ENCODE measurements at places on chromosomes 5 and 9.

DNA sequence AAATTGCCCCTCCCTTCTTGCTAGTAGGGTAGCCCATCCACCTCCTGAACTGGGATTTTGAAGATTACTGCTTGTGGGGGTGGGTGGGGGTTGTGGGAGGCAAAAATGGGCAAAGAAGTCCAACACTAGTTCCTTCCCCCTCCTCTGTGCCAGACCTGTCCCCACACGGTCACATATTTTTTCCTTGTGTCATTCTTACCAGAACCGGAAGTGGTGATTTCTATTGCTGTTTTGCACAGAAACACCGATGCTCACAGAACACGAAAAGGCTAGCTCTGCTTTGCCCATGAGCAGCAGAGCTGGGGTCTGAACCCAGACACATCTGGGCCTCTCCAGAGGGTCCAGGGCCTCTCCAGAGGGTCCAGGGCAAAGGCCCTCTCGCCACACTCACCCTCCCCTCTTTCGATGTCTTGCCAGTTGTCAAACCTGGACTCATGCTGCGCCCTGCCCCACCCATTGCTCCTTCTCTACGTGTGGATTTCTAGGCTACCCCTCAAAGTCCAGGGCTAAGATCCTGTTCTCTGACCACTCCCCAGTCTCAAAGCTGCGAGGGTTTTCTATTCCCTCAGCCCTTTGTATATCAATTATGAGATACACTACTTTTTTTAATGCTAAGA, 264.4 kb upstream of the MSX2 start:
- no peak for DNase-seq

GRCh38 chr9:101268426-101268825, 116.4 kb downstream of the BAAT start:
- DNase-seq, result no peak

DNA sequence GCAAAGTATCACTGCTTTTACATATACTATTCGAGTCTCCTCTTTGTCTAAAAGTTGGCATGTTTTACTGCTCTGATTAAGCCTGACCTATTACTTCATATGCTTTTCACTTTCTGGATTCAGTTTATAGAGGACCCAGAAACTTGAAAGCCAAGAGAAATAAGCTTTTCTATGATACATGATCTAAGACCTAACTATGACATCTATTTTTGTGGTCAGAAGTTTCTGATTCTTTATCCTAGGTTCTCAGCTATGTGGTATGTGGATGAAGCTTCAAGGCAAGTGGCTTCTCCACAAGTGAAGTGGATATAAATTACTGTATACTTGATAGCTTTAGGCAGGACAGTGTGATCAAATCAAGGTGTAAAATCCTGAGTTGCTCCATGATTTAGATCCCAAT, 6.3 kb downstream of the EDIL3 start:
- DNase-seq, result no peak

GRCh38 chr5:27876071-27876470, 837.7 kb upstream of the CDH9 start:
- no peak for DNase-seq

DNA sequence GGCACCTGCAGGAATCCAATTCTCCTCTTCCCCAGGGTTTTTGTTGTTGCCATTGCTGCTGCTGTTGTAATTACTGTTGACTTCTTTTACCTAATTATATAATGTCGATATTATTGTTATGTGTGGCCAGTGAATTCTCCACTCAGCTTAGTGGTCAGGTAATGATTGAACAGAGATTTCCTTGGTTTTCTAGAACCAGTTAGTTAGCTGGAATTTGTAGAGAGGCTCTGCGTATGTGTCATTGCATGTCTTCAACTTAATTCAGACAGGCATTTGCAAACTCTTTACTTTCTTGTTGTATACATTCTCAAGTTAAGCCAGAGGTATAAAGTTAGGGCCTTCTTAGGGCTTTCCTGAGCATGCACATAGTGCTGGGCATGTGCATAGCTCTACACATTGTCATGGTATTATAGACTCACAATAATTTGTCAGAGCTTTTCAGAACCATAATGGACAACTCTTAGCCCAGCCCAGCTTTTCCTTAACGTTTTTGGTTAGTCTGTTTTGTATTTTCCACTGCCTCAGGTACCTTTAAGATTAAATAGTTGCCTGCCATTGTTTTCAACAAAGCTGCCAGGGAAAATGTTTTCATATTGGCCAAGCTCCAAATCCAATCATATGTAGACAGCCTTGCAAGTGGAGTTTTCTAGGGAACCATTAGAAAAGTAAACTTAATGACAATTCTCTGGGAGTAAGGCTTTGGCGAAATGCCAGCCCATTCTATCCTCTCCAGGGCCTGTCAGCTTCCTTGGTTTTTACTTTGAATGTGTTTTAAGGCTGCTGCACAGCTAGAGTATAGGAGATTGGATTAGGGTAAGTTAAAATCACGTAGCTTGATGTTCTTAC, 68.1 kb downstream of the UBE2R2 start:
- DNase-seq, result no peak

Measured in ELF-1 (cell line).